CD8-positive, alpha-beta memory T cell (primary cell): ENCODE measurements at places on chromosomes 13 and 19. TPM values are rescaled to one million over a fixed set of nuclear protein-coding genes. Genes with fewer than 3 reads are reported as not detected.

PLK5 gene
- total RNA-seq: not detected

C13orf42 gene
- total RNA-seq: not detected

DAND5 gene
- not detected for total RNA-seq

GFY gene
- total RNA-seq: not detected

TMPRSS9 gene
- not detected for total RNA-seq

DNA sequence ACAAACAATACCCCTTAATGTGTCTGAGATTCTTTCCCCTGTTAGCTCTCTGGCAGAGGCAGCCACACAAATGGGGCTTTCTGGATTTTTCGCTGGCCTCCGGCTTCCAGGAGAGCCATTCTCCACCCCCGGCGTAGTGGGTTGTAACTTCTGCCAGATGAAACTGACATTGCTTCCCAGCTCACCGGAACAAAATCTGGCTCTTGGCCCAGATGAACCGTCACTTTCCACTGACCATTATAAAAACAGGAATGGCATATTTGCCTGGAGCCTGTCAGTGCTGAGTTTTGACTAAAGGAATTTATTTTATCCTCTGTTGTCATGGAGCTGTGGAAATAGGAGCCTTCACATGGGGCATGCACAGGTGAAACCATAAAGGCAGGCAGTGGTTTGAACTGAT, 120.6 kb upstream of the GPR12 start:
- no peak for DNase-seq
- no peaks in the 10 kb centered on the region for H3K36me3 ChIP-seq
- H3K27me3 ChIP-seq: no peaks in the 10 kb centered on the region

DNA sequence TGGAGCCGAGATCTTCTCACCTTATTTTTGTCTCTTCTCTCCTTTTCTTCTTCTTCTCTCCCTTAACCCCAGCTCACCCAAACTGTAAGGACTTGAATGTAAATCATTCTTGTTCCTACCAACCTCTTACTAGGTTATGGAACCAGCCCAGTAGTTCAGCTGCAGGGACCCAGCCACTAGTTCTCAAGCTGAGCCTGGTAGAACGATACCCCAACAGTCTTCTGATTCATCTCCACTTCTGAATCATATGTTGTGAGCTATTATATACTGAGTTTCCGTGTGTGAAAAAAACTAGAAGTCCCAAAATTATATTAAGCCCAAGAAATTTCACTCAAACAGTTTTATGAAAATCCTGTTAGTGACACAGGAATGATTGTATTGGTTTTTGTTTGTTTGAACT, 67.7 kb downstream of the DCT start:
- DNase-seq: no peak
- H3K4me3 ChIP-seq: no peak overlapping the region
- no peak overlapping the region for H3K27ac ChIP-seq
- H3K4me1 ChIP-seq: no peaks in the 10 kb centered on the region

DNA sequence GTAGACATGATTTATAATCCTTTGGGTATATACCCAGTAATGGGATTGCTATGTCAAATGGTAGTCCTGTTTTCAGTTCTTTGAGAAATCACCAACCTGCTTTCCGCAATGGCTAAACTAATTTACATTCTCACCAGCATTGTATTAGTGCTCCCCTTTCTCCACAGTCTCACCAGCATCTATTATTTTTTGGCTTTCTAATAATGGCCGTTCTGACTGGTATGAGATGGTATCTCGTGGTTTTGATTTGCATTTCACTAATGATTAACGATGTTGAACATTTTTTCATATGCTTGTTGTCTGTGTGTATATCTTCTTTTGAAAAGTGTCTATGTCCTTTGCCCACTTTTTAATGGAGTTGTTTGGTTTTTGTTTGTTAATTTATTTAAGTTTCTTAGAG, 165.1 kb downstream of the PDS5B start:
- no peak overlapping the region for H3K27ac ChIP-seq
- no peaks in the 10 kb centered on the region for H3K27me3 ChIP-seq
- H3K4me1 ChIP-seq: no peaks in the 10 kb centered on the region
- no peak overlapping the region for H3K4me3 ChIP-seq
- H3K36me3 ChIP-seq: no peaks in the 10 kb centered on the region

- DNase-seq: no peak
- H3K27ac ChIP-seq: no peak overlapping the region
- no peaks in the 10 kb centered on the region for H3K27me3 ChIP-seq
- no peaks in the 10 kb centered on the region for H3K36me3 ChIP-seq
Observed at GRCh38 chr13:110522721-110523120, 38.8 kb downstream of the RAB20 start.
